B cell (primary cell): ENCODE measurements at places on chromosomes 5 and 9. TPM values are rescaled to one million over a fixed set of nuclear protein-coding genes. Genes with fewer than 3 reads are reported as not detected.

The C5orf58 gene
- polyA plus RNA-seq: not detected in 2 replicates

DNA sequence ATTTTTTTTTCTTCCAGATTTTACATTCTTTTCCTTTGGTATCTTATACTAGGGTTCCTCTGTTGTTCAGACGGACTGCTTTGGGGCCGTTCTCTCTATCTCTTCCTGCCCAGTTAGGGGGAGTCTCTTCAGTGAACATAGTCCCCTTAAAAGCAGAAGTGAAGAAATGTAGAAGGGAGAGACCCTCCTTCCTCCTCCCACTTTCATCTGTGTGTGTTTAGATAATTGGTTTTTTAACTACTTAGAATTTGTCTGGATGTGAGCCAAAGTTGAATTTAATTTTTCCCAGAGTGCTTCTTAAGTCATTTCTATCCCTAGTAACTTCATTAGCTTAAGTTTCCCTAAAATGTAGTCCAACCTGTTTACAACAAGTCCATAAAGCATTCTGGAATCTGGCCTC is 167.5 kb downstream of the HACD4 start:
- H3K36me3 ChIP-seq: no peaks in the 10 kb centered on the region
- H3K4me3 ChIP-seq: no peak overlapping the region
- H3K27ac ChIP-seq: no peak overlapping the region
- H3K4me1 ChIP-seq: no peaks in the 10 kb centered on the region

DNA sequence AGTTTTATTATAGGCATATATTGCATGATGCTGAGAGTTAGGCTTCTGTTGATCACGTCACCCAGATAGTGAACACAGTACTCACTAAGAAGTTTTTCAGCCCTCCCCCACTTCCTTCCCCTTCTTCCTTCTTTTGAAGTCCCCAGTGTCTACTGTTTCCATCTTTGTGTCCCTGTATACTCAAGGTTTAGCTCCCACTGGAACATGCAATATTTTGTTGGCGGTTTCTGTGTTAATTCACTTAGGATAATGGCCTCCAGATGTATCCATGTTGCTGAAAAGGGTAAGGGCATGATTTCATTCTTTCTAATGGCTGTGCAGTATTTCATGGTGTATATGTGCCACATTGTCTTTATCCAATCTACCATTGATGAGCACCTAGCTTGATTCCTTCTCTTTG is 764.3 kb downstream of the MTRR start:
- no peaks in the 10 kb centered on the region for H3K4me1 ChIP-seq
- no peaks in the 10 kb centered on the region for H3K36me3 ChIP-seq
- H3K4me3 ChIP-seq: no peak overlapping the region
- H3K27me3 ChIP-seq: no peaks in the 10 kb centered on the region

GRCh38 chr5:140038373-140038957 is 4.6 kb downstream of the NRG2 start:
- DNase-seq: no peak
- H3K36me3 ChIP-seq: no peaks in the 10 kb centered on the region
- no peak overlapping the region for H3K27ac ChIP-seq
- H3K4me3 ChIP-seq: no peak overlapping the region

DNA sequence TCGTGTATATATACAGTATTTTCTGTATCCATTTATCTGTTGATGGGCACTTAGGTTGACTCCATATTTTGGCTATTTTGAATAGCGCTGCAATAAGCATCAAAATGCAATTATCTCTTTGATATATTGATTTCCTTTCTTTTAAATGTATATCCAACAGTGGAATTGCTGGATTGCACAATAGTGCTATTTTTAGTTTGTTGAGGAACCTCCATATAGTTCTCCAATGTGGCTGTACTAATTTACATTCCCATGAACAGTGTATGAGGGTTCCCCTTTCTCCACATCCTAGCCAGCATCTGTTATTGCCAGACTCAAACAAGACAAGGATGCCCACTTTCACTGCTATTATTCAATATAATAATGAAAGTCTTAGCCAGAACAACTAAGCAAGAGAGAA is 9.1 kb upstream of the CTXN3 start:
- H3K4me1 ChIP-seq: no peaks in the 10 kb centered on the region
- H3K27ac ChIP-seq: no peak overlapping the region
- no peaks in the 10 kb centered on the region for H3K27me3 ChIP-seq
- DNase-seq: no peak
